ENCODE measurements at places on chromosomes 7 and 10. TPM values are rescaled to one million over a fixed set of nuclear protein-coding genes. Genes with fewer than 3 reads are reported as not detected.

ADD3 gene
- 91.9 TPM for total RNA-seq

SYT15B gene
- total RNA-seq, result not detected

C10orf62 gene
- total RNA-seq, result not detected

EBLN1 gene
- not detected for total RNA-seq

IQUB gene
- 0.32 TPM for total RNA-seq

ANKRD1 gene
- total RNA-seq, result 1,189 TPM

UNCX gene
- not detected for total RNA-seq

SFTPD gene
- total RNA-seq, result not detected

SPAM1 gene
- not detected for total RNA-seq

ITPRID1 gene
- not detected for total RNA-seq

PTEN gene
- total RNA-seq, result 77.5 TPM

ACBD7 gene
- 3.1 TPM for total RNA-seq

TMEM229A gene
- total RNA-seq, result not detected

PILRB gene
- total RNA-seq, result 10.8 TPM

ZNF107 gene
- 1.7 TPM for total RNA-seq

FAM25C gene
- not detected for total RNA-seq

DNA sequence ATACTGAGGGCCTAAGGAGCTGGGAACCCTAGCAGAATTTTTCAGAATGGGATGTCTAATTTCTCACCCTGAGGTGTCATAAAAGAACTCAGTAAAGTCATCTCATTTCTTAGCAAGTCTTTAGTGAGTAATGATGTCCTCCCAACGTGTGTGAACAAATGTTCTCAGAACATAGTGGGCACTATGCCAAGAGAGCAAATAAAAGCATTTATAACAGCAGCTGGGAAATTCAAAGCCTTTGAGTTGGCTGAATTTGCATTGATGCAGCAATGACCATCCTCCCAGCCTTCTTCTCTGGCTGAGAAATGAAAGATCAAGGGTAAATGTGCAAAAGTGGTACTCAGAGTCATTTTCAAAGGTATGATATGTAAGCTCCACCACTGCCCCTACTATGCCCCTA is 109.4 kb downstream of the FAM107B start:
- no peak for DNase-seq

DNA sequence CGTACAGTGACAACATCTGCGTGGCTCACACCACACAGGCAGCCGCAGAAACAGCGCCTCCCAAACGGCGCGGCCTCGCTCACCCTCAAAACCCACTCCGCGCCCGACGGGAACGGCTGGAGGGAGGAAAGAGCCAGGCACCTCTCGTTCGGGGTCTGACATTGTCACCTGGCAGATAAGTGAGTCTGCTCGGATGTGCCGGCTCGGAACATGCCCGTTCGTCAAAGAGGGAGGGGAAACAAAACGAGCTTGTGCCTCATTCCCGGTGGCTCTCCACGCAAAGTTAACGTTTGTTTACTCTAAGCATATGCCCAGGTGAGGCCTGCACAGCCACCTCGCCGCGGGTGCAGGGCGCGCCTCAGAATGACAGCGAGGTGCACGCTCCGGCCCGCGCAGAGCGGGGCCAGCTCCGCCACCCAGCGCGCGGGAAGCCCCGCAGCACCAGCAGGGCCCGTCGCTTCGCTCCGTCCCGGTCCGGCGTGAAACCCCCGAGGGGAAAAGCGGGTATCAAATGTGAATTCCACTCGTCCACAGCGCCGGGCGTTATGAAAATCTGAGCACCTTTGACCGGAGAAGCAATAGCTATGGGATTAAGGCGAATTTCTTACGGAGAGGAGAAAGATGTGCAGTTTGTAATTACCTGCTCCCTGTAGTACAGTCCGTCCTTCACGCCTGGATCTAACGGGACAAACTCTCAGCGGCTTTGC is 13.1 kb downstream of the CNPY1 start:
- DNase-seq, result no peak

GRCh38 chr10:84340632-84341537 is 12.5 kb downstream of the CCSER2 start:
- no peak for DNase-seq

DNA sequence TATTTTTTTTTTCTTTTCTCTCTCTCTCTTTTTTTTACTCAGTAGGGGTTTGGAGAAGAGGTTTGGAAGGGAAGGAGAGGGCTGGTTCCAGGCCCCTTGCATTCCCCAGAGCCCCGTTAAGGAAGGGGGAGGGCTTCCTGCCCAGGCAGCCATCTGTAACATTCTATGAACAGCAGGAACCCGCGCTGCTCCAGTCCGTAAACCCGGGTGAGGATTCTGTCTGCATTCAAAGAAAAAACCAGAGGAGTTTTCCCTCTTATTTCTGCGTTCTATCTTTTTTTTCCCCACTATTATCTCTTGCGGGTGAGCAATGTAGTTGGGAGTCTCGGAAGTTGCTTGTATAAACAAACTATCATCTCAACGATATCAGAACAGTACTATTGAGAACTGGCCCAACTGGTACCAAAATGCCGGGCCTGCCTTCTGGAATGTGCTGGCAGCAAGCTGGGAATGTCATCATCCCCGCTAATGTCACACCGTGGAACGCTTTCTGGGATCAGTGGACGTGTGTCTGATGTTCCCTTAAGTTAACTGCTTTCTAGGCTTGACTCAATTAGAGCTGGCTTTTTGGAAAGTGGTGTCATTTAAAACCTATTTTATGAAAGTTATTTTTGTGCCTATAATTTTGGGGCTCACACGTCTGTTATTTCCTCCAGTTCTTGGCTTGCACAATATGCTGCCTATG is 153.1 kb upstream of the MEOX2 start:
- DNase-seq, result no peak

GRCh38 chr7:25515633-25516275 is 287.5 kb upstream of the NPVF start:
- DNase-seq, result no peak

GRCh38 chr10:28812384-28813372 is 135.4 kb downstream of the BAMBI start:
- DNase-seq, result no peak

GRCh38 chr7:87570178-87570577 is 30.5 kb downstream of the ABCB1 start:
- DNase-seq, result no peak

DNA sequence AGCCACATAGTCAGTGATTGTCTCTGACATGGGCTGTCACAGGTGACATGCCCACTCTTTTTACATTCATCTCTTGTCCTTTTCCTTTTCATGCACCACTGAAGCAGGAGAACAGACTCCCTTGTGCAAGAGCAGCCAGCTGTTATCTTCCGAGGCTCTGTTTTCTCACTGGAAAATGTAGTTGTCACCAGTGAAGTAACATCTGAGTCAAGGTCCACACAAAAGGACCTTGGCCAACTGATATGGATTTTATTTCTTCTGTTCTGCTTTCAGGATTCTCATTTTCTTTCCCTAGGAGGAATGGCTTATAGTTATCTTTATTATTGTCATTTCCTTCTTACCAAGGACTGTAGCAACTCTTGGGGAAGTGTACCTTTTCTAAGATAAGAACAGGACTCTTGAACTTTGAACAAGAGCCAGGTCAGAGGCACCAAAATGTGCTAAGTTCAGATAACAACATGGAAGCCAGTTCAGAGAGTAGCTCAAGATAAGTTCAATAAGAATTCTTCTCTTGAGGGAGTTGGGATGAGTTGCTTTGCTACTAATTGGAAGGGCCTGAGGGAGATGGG is 22.7 kb downstream of the AVPI1 start:
- DNase-seq, result no peak

DNA sequence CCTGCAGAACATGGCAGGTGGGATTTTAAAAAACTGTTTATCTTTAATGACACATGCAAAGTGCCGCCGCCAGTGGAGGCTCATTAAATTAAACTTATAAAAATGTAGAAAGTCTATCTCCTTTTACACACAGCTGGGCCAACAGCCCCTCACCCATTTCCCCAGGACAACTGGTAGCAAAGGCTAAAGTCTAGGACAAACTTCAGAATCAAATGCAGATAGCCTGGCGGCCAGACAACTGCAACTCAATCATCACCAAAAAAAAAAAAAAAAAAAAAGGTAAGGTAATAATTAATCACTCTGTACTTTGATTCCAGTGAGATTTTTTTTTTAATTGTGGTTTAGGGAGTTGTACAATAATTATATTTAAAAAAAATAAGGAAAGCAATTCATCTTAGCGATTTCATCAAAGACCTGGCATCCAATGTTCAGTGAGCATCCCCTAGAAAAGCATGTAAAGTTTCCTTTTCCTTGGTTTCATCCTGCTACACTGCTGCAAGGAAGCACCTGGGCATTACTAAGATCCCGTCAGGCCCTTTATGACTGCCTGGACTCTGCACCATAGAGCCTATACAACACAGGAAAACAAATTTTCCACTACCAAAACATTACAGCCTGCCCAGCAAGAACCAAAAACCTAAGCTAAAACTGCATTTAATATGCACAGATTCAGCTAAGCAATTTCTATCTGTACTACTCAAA is 98.5 kb downstream of the GRB10 start:
- peak; percentile 75 for DNase-seq

DNA sequence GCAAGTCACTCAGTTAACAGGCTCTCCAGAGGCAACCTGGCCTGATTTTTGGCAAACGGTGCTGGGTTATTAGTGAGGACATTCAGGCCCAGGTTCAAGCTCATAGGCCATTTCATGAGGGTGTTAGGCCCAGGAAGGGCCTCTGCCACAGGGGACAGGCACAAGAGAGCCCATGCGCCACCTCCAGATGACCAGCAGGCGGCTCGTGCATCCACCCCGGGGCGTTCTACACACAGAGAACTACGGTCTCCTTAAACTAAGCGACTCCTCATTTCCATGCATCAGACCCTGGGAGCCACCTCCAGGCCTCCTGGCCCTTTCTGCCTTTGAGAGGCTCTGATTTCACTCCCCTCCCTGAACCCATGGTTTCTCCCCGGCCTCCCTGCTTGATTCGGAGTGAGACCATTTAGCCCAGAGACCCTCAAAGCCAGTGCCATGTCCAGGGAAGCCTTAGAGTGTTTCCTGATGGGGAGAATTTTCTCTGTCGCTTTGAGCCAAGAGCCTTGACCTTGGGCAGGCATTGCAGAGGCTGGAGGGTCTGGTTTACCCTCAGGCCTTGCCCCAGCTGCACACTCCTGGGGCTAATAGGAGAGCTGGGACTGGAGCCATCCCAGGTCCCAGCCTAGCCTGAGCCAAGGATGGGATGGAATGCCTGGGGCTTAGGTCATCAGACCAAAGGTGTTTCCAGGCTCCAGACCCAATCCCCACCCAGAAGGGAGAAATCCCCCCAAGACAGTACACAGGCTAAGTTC is 188.0 kb downstream of the GRID1 start:
- DNase-seq, result no peak

- no peak for DNase-seq
These were observed 424.4 kb downstream of the SDK1 start for GRCh38 chr7:3725155-3726059.

DNA sequence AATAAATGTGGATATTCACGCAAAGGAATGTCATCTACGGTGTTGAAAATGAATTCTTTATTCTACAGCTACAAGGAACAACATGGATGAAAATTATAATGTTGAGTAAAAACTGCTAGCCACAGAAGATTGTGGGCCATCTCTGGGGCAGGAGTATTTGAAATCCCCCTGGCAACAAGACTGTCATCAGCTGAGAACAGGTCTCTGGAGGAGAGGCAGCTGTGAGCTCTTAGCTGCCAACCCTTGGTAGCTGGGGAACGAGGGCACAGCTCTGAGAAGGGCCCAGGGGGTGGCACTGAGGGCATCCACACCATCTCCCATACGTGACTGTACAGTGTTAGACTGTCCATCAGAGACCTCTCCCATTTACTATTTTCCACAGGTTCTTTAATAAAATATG is 340.1 kb upstream of the MGMT start:
- DNase-seq, result no peak

GRCh38 chr7:74417419-74417971 is 36.2 kb upstream of the GTF2IRD1 start:
- peak; percentile 20 for DNase-seq

GRCh38 chr7:362402-363096 is 72.6 kb downstream of the FOXL3 start:
- DNase-seq, result no peak

GRCh38 chr7:17467386-17467945 is 169.0 kb downstream of the AHR start:
- no peak for DNase-seq

GRCh38 chr10:11658801-11659368 is 47.4 kb upstream of the USP6NL start:
- DNase-seq, result no peak

GRCh38 chr7:1611708-1612241 is 41.9 kb upstream of the PSMG3 start:
- no peak for DNase-seq

DNA sequence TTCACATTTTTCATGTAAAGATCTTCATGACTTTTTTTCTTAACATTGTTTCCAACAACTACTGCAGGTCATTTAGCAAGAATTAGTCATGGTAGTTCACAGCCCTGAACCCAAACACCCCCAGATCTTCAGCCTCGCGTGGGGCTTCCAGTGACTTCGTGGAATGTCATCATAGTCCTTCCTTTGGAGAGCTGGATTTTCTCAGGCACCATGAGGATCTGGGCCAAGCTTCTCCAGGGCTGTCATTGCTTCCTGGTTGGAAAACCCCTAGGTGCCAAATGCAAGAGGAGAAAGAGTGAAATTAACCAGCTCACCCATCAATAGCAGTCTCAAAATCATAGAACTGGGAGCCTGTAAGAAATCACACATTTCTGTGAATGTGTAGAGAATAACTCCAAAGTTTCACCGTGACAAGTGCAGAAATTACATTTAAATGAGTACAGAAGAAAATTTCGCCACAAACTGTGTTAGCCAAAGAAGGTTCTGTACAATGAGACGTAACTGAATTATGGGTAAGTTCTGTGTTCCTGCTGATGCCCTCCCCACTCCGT is 175.4 kb downstream of the CELF2 start:
- DNase-seq, result no peak

- no peak for DNase-seq
These were observed 52.3 kb downstream of the FOXP2 start for GRCh38 chr7:114466917-114467316.

DNA sequence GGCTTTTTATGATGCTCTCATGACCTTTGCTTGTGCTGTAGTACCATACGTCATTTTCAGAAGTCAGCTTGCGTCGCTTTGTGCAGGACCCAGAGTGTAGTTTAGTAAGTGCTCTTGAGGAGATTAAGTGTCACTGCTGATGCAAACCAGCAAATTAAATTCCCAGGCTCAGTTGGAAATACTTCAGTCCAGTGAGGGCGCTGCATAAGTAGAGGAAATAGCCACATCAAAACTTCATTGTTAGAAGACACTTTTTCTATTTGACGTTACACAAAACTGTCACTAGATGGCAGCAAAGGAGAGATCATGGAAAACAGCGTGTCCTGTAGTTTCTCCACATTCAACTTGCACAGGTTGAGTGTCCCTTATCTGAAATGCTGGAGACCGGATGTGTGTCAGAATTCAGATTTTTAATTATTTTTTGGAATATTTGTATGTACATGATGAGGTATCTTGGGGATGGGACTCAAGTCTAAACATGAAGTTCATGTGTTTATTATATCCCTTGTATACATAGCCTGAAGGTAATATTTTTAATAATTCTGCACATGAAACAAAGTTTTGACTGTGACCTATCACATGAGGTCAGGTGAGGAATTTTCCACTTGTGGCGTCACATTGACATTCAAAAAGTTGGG is 7.9 kb downstream of the ZNF22 start:
- no peak for DNase-seq

GRCh38 chr7:132135746-132136385 is 440.4 kb downstream of the PLXNA4 start:
- DNase-seq, result no peak

GRCh38 chr10:23343591-23344240 is 881 bp downstream of the C10orf67 start:
- no peak for DNase-seq

Data from pulmonary artery endothelial cell (primary cell).